ENCODE measurements at places on chromosomes 2 and 18. TPM values are rescaled to one million over a fixed set of nuclear protein-coding genes. Genes with fewer than 3 reads are reported as not detected.

DNA sequence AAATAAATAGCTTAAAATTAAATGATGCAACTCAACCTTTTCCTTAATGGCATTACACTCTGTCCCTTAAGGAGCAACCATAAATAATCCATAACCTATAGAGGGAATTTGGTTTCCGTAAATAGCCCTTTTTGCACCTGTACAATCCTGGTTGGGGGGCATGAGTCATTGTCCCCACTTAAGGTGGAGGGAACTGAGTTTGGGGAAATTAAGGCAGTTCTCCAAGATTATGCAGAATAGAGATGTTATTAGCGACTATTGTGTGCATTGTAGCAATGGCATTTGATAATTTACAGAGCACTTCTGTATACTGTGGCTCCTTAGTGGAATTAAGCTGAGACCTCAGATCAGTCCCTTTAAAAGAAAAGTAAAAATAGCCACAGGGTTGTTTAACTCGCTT, 6.6 kb downstream of the MYCN start:
- DNase-seq = no peak

The IL36A gene
- total RNA-seq = not detected

The SCN2A gene
- 0.05 TPM for total RNA-seq

GRCh38 chr2:100260712-100261620, 61.3 kb downstream of the LONRF2 start:
- peak; percentile 65 for DNase-seq

GRCh38 chr18:50422286-50422898, 47.5 kb downstream of the SKA1 start:
- DNase-seq = no peak

Data from Right ventricle myocardium superior (tissue), 1 donor.